ENCODE measurements at places on chromosomes 1 and 21. TPM values are rescaled to one million over a fixed set of nuclear protein-coding genes. Genes with fewer than 3 reads are reported as not detected.

The TRIM63 gene
- 1.00 TPM for polyA plus RNA-seq

The ADAMTS5 gene
- 18.0 TPM for polyA plus RNA-seq

The RAVER2 gene
- 25.2 TPM for polyA plus RNA-seq

The SIPA1L2 gene
- polyA plus RNA-seq: 33.5 TPM

The BARHL2 gene
- polyA plus RNA-seq: not detected

DNA sequence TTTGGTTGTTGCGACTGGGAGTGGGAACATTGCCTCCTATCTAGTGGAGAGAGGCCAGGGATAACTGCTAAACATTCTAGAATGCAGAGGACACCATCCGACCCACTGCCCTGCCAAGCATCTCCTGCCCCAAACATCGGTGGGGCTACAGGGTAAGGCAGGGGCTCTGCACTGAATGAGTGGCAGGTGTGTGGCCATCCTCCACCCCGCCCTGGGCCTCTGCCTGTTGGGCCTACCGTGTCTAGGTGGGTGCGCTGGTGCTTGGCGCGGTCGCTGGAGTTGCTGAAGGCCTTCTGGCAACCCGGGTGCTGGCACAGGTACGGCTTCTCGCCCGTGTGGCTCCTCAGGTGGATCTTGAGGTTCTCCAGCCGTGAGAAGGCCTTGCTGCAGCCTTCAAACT is 70.4 kb downstream of the DMRTB1 start:
- no peak for DNase-seq

- DNase-seq: no peak
These were observed 1.2 kb downstream of the EFNA1 start for GRCh38 chr1:155128755-155129473.

DNA sequence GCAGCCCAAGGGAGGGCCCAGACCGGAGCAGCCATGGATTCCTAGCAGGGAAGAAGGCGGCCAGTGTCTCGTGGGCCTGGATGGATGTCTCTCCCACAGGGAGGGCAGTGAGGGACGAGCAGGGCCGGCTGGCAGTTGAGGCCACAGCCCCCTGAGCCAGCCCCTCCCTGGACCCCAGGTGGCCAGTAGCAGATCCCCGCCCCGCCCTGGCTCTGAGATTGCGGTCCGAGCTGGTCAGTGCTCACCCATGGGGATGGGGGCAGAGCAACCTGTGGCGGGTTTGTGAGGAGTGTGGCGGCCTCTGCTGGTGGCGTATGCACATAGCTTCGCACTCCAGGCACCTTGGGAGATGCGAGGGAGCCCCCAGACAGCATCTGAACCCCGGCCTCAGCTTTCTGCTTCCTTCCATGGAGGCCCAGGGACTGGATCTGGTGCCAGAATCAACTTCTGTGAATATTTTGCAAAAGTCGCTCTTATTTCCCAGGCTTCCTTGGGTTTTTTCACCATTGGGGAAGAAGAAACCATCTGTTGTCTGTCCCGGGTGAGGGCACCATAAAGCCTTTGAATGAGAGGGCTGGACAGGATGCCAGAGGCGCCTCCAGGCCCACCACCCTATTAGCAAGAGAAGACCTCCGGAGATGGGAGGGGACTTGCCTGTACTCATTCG is 8.4 kb upstream of the KCNN3 start:
- DNase-seq: no peak

DNA sequence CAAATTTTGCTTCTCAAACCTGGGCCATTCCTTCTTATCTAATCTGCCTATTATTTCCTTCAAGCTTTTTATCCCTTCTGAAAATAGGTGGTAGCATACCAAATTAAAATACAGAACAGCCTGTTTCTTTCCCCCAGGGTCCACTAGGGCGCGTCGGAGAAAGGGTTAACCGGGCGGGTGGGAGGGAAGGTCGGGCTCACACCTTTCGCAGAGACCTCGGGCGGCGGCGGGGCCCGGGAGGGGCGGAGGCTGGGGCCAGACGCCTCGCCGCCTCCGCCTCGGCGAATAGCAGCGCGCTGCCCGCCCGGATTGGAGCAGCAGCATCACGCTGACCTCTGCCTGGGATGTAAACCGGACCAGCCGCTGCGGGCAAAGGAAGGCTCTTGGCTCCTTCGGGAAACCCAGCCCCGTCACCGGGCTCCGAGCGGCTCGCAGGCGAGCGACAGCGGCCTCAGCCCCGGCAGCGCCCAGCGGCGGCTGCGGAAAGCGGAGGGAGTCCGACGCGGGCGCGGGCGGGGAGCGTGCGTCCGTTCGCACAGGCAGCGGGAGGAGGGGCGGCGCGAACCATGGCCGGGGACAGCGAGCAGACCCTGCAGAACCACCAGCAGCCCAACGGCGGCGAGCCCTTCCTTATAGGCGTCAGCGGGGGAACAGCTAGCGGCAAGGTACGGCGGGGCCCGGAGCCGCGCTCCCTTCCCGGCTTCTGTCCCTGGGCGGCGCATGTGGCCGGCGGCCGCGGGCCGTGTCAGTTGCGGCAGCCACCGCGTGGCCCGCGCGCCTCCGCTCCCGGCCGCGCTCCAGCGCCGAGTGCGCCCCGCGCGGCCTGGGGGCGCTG is at the start of gene UCK2:
Gene UCK2 (plus strand): TSS at position 347 of the 835 bp plus-strand sequence. CDS start 220 bp downstream, at position 567.
- DNase-seq: peak; percentile 78

GRCh38 chr1:214636436-214636835 is 33.4 kb downstream of the CENPF start:
- DNase-seq: no peak

All from renal pelvis (tissue), 12 donors.